ENCODE measurements at places on chromosomes 13 and 19. TPM values are rescaled to one million over a fixed set of nuclear protein-coding genes. Genes with fewer than 3 reads are reported as not detected.

STOML3 gene
- total RNA-seq: 0.52 TPM

DNA sequence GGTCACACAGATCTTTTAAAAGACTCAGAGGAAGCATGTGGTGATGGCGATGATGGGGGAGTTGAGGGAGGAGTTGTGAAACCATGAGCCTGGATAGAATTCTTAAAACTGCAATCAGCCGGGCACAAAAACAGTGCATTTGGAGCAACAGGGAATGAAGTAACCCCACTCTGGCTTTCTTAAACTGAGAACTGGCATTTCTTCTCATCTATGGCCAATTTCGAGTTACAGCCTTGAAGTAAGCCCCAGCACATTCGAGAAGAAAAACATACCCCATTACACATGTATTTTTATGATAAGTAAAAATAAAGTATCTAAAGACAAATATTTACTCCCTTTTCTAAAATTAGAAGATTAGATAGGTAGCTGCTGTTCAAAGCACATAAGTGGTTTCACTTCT is 70.1 kb downstream of the DCLK1 start:
- DNase-seq: no peak

- peak; percentile 47 for DNase-seq
Observed at GRCh38 chr19:35349614-35350521, 2.2 kb downstream of the FFAR1 start.

DNA sequence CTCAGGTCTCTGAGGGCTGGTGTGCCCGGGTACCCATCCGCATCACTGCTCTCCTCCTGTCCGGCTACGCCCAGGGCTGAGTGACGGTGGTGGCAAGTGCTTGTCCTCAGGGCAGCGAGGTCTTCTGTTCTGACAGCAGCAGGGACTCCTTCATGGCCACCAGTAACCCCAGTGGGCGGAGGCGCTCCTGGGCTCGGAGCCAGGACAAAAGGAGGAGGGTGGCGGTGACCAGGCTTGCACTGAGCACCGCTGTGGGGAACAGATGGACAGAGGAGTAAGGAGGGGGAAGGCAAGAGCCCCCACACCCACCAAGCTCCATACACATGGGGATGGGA is 5.8 kb downstream of the CD320 start:
- DNase-seq: no peak

- DNase-seq: no peak
Observed at GRCh38 chr13:48559638-48560320, 26.9 kb upstream of the RCBTB2 start.

SLC27A1 gene
- 17.2 TPM for total RNA-seq

DNA sequence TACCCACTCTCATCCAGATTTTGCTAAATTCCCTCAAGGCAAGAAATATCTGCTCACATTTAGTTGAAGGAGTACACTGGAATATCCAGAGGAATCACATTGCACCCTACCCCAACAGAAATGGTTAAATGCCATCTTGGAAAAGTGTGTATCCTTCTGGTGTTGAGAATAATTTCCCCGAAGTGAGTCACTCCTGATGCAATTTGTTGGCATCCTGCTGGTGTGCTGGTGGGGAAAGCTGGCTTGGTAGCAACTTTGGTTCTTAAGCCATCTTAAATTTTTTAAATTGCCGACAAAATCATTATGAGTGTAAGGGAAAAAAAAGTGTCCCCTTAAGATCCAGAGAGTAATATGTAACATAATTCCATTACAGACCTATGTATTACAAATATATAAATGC is 337.3 kb upstream of the DACH1 start:
- no peak for DNase-seq

DNA sequence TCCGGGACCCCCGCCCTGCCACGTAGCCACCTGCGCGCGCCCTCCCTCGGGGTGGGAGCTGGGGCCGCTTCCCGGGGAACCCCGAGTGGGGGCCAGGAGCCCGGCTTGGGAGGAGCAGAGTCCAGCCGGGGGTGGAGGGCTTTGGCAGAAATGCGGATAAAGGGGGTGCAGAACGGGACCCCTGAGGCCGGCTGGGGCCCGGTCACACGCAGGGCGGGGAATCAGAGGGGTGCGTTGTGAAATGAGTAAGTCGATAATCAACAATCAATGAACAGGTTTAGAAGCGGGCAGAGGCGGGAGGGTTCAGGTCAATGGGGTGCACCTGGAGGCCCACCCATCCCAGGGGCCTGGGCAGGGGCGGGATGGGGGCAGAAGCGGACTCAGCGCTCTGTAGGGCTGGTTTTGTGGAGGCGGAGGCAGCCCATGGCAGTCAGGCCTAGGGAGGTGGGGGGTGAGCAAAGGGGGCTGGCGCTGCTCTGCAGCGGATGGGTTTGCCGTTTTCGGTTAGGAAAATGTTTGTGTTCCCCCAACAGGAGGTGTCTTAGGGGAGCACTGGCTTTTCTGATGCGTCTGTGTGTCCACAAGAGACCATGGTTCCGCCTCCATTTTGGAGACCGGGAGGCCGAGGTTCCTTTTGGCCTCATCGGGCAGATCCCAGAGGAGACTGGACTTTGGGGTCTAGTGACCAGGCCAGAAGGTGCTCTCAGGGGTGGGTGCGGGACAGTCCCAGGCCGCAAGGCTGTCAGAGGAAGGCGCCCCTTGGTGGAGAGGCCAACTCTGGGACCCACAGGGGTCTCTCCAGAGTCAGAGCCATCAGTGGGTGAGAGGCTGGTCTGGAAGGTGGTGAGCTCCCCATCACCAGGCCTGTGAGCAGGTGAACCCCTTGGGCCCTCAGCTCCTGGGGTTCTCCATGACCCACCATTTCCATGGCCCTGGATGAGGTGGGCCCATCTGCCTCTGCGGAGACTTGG is 683 bp upstream of the DIRAS1 start:
- no peak for DNase-seq

DNA sequence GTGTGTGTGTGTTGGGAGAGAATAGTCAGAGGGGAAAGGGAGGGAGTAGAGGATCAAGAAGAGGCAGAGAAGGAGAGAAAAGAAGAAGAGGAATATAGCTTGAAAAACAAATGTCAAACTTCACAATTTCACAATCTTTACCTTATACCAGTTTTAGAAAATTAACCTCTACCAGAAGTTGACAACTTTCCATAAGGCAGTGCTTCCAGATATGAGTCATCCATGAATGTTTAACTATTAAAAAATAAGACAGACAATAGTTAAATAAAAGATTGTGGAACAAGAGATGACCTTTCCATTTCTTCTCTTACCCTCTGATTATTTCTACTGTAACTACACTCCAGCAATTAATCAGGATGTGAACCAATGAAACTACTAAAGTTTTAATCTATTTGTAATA is 229.4 kb downstream of the ITGBL1 start:
- DNase-seq: no peak

DNA sequence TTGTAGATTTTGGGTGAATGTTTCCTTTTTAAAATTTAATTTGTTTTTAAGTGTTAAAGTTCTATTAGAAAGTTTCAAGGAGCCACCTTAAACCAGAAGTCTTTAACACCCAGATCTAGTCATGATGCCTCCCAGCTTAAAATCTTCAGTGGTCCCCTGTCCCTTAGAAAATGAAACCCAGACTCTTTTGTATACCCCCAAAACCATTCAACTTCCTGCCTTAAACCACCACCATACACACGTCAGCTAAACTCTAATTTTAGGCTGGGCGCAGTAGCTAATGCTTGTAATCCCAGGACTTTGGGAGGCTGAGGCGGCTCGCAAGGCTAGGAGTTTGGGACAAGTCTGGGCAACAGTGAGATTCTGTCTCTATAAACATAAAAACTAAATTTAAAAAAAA is 37.9 kb downstream of the N4BP2L1 start:
- DNase-seq: no peak

- peak; percentile 27 for DNase-seq
Observed at GRCh38 chr19:1063909-1064660, 2.9 kb upstream of the ARHGAP45 start.

CEACAM4 gene
- 1.2 TPM for total RNA-seq

- DNase-seq: peak; percentile 82
Observed at GRCh38 chr19:861756-862580, 2.5 kb downstream of the CFD start.

DNA sequence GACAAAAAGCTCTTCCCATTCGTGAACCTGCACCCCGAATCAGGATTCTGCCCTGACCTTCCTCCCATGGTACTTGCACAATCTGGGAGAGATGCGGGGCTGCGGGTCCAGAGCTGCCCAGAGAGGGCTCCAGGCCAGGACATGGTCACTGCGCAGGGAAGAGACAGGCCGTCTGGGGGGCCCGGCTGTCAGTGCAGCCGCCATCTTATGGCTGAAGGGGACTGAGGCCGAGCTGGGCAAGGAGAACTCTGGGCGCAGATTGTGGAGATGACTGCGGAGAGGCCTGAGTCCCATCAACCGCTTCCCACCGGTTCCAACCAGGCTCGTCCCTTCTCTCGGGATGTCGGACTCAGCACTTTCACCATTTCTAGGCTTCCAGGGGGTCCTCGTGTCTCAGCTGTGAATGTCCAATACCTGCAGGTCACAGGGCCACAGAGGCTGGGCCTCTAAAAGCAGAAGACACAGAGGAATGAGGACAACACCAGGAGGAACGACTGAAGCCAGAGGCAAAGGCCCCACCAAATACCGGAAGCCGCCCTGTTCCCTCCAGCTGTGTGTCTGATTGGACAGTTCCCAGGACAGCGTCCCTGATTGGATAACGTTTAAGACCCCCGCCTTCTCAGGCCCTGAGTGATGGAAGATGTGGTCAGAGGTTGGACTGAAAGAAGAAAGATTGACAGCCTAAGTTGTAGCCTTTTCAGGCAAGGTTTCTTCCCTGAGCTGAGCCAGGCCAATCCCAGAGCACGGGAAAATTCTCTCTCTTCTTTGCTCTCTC is 117.1 kb upstream of the ZNF91 start:
- no peak for DNase-seq

MIPEP gene
- total RNA-seq: 27.0 TPM

DNA sequence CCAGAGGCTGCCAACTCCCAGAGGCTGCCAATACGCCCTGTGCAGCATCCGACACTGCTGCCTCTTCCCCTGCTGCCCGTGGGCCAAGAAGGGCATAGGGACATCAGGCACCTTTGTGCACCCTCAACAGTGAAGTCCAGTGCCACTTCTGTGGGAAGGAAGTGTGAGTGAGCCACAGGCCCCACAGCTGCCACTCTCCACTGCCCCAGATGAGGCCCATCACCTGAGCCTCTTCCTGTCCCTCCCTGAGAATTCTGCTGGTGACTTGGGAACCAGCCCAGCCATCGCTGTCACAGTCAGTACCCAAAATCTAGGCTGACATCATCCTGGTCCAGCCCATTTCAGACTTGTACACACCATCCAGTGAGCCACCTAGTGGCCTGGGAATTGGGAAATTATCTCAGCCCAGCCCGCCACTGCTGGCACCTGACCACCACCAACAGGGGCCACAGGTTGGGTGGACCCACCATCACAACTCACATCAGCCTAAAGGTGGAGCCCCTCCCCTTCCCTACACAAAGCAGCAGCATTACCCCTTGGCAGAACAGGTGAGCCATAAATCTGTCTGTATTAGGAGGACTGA is 733.9 kb upstream of the KLHL1 start:
- no peak for DNase-seq

GRCh38 chr13:112837371-112838037 is 131.5 kb upstream of the MCF2L start:
- no peak for DNase-seq

- no peak for DNase-seq
Observed at GRCh38 chr13:78709028-78709427, 50.1 kb upstream of the OBI1 start.

- DNase-seq: peak; percentile 85
Observed at GRCh38 chr13:113122550-113123225, at the start of gene F10. TSS of gene F10 (plus strand) at chr13:113122799. CDS start at chr13:113122856, 57 bp downstream.

C19orf18 gene
- total RNA-seq: 0.98 TPM

DNA sequence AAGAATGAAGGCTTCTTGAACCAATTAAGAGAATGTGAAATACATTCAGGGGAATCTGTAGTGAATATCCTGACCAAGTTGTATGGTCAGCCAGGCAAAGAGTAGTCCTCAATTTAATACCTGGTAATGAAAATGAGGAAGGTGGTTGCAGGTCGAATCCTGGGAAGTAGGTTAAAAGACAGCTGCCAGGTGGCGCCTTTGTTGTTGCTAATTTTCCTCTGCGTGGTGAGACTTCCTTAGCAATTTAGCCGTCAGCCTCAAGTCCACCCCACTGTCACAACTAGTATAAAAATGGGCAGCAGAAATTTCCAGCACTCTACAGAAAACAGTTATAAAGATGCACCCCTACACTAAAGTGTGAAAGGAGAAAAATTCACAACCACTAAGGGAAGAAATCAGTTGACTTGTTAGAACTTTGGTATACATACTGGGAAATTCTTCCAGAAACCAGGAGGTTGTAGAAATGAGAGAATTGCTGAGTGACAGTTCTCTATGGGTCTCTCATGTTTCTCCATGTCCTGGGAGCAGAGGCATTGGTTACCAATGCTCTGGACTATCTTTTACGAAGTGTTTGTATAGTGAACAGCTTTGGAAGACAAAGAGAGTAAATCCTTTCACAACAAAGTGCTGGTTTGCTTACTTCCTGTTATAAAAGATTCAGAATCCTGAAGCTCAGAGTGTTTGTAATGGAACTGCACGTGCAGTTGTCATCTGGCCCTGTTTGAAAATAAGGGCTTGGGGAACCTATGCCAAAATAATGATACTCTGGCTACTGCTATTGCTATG is 235.9 kb downstream of the NHLRC3 start:
- peak; percentile 62 for DNase-seq

- no peak for DNase-seq
Observed at GRCh38 chr13:59677966-59678814, 485.5 kb downstream of the DIAPH3 start.

GRCh38 chr19:50328224-50328872 is 829 bp downstream of the KCNC3 start:
- DNase-seq: peak; percentile 60

DNA sequence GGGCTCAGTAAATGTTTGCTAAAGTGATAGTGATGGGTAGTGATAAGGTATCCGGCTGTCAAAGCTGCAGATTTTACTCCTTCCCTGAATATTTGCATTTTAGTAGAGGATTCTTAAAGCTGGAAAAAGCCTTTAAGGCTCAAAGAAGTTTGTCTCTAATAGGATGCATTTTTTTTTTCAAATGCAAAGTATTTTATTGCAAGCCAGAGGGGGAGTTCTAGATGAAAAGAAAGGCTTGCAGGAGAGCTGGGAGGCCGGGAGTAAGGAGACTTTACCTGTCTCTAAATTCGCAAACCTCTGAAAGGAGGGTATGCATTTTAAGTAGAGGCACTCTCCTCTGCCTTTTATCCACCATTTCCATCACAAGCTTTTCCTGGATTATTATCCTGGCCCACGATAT is 100.7 kb upstream of the FNDC3A start:
- DNase-seq: no peak

DNA sequence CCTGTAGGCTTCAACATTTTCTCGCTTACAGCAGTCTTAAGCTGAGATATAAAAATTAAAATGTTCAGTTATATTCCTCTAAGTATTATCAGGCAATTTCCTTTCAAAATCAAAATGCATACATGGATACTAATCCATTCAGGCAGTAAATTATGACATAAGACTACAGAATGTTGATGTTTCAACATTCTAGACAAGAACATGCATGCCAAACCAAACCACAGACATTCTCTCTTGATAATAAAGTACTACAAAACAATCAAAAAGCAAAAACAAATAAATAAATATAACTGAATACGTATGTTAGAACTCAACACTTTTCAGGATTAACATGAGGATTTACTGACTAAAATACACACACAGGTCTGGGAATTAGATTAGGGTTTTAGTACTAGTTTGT is 7.7 kb downstream of the DIS3 start:
- DNase-seq: no peak

GRCh38 chr19:1369214-1369805 is 14.4 kb upstream of the NDUFS7 start:
- no peak for DNase-seq

ZNF439 gene
- 8.9 TPM for total RNA-seq

ZNF541 gene
- not detected for total RNA-seq

Data from mucosa of descending colon (tissue), 3 donors.